ENCODE measurements at places on chromosomes 5 and 9. TPM values are rescaled to one million over a fixed set of nuclear protein-coding genes. Genes with fewer than 3 reads are reported as not detected.

The SHC3 gene
- total RNA-seq: 3.3 TPM

The SNCAIP gene
- 2.8 TPM for total RNA-seq

DNA sequence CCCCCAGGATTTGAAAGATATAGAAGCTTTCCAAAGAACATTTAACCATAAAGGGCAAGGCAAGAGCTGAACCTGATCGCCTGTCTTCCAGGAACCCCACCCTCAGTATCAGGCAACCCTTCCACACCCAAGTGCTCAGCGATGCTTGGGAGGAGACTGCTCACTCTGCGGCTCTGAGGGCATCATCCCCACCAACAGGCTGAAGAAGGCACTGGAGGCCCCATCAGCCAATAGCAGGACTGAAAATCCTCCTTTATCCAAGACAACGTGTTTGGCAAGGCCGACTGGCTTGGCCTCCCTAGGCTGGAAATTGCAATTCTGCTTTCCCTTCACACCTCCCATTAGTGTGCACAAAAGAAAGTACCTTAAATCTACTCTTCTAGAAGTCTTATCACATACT, 1.4 kb upstream of the PPP2CA start:
- peak overlapping the region; percentile 100 for H3K27ac ChIP-seq
- DNase-seq: no peak
- H3K4me1 ChIP-seq: peaks cover 18% of the 10 kb centered on the region
- H3K4me3 ChIP-seq: peak overlapping the region; percentile 98

DNA sequence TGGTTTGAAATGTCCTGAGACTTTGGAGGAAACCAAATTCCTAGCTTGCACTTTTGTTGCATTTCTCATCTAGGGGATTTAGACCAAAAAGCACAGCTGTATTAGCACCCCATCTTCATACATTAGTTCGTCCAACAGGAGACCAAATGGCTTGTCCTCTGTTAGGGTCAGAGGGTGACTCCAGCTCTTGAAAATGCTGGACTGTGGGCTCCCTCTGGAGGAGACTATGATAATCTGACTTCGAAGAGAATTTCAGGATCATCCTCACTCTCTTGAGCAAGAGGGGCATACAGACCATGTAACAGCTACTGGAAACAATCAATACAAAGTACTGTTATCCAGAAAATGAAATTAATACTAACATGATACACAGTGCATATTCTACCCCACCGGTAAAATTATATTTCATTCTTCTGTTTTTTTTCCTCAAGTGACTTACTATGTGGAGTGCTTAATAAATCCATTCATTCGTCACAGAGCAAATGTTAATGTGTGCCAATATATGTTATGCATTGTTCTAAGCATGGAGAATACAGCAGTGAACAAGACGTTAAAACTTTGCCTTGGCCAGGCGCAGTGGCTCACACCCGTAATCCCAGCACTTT, 63.7 kb upstream of the PPP2CA start:
- H3K4me1 ChIP-seq: no peaks in the 10 kb centered on the region
- H3K27ac ChIP-seq: no peak overlapping the region
- no peaks in the 10 kb centered on the region for H3K36me3 ChIP-seq
- no peaks in the 10 kb centered on the region for H3K27me3 ChIP-seq

DNA sequence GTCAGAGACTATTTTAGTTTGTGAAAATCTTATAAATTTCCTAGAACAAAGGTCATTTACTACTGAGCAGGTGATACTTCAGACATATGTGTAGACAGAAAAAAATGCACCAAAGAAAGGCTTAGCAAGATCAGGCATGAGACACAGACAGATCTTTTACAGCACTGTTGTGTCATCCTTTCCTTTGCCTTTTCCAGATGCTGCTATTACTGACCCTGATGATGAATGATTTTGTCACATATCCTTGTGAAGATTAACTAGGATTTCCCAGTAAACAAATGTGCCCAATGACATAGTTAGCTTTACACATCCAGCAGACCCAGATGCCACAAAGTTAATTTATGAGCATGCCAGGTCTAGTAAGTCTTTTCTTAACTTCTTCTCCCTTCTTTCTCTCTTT, 68.2 kb downstream of the DMRTA1 start:
- no peaks in the 10 kb centered on the region for H3K27me3 ChIP-seq
- H3K4me1 ChIP-seq: peaks cover 4% of the 10 kb centered on the region
- no peak for DNase-seq
- H3K36me3 ChIP-seq: no peaks in the 10 kb centered on the region
- H3K27ac ChIP-seq: no peak overlapping the region

GRCh38 chr5:107592515-107592914, 78.2 kb downstream of the EFNA5 start:
- DNase-seq: no peak
- H3K27ac ChIP-seq: no peak overlapping the region
- H3K36me3 ChIP-seq: no peaks in the 10 kb centered on the region

DNA sequence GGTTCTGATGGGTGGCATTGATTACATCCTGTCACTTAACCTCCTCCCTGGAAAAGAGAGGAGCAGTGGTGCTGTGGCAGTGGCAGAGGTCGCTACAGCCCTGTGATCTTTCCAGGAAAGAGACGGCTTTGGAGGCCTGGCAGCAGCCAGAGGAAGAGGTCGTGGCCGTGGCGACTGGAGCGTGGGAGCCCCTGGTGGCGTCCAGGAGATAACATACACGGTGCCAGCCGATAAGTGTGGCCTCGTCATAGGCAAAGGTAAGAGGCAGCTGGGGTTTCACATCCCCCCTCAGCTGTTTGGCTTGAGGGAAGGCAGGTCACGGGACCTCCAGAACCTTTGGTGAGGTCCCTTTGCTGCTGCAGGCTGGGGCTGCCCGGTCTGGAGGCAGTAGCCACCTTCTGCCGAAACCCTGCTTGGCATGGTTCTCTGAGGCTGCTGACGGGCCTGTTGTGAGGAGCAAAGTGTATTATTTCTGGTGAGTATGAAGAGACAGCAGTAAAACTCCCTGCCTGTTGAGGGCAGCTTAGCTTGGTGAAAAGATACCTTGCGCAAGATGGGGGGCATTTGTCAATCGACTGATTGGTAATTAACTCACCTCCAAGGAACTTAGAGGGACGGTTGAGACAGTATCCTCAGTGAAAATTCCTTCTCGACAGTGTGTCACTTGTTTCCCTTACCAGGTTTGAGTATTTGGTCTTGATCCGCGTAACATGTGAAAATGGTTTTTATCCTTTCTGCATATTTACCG, 38.0 kb upstream of the PRDM12 start:
- H3K36me3 ChIP-seq: peaks cover 78% of the 10 kb centered on the region
- H3K4me3 ChIP-seq: no peak overlapping the region
- no peaks in the 10 kb centered on the region for H3K4me1 ChIP-seq

GRCh38 chr9:112489039-112489546, 2.5 kb downstream of the KIAA1958 start:
- H3K4me1 ChIP-seq: peaks cover 17% of the 10 kb centered on the region
- no peak for DNase-seq
- no peak overlapping the region for H3K4me3 ChIP-seq
- H3K27me3 ChIP-seq: no peaks in the 10 kb centered on the region
- H3K27ac ChIP-seq: no peak overlapping the region
- no peaks in the 10 kb centered on the region for H3K36me3 ChIP-seq

The ASS1 gene
- total RNA-seq: 113 TPM

The SIGMAR1 gene
- total RNA-seq: 90.3 TPM

- H3K27me3 ChIP-seq: peaks cover 56% of the 10 kb centered on the region
- H3K27ac ChIP-seq: no peak overlapping the region
- no peak overlapping the region for H3K4me3 ChIP-seq
- DNase-seq: no peak
- H3K4me1 ChIP-seq: no peaks in the 10 kb centered on the region
Observed at GRCh38 chr9:128390150-128390812, 19.1 kb downstream of the URM1 start.

DNA sequence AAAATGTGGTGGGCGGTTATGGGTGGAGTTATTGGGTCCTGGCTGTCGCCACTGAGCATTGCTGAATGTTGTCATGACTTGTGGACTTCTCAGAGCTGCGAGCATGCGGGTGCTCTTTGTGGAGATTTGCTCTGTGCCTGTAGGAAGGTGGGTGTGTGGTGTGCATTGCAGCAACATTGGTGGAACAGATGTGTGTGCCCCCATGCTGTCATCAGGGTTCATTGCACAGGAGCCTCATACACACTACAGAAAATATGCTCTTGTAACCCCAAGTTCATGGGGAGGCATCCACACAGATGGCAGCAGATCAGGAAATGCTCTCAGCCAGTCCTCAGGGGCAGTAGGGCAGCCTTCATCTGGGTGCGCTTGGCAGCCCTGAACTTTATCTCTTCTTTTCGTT, 55.9 kb upstream of the PHF2 start:
- H3K4me3 ChIP-seq: no peak overlapping the region
- DNase-seq: no peak
- no peak overlapping the region for H3K27ac ChIP-seq
- H3K27me3 ChIP-seq: no peaks in the 10 kb centered on the region
- peaks cover 43% of the 10 kb centered on the region for H3K36me3 ChIP-seq

The C5orf63 gene
- total RNA-seq: 2.3 TPM

DNA sequence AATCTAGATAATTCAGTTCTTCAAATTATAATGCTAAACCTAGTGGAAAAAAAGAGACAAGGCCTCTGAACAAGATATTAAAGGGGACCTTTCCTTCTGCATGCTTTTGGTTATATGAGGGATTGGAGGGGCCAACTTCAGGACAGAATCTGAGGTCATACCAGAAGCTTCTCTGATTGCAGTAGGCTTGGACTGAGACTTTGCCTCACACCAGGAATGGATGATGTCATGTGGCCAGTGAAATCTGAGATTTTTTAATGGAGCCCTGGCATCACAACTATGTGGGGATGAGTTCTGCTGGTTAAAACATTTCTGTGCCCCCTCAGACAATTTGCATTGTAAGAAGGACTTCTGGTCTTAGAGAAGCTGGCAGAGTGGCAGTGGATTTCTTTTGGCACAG, 88.6 kb downstream of the ANGPTL2 start:
- no peak for DNase-seq
- no peak overlapping the region for H3K27ac ChIP-seq
- no peaks in the 10 kb centered on the region for H3K27me3 ChIP-seq
- peaks cover 36% of the 10 kb centered on the region for H3K4me1 ChIP-seq
- H3K4me3 ChIP-seq: no peak overlapping the region

- DNase-seq: no peak
- H3K27me3 ChIP-seq: no peaks in the 10 kb centered on the region
- no peak overlapping the region for H3K27ac ChIP-seq
- H3K4me3 ChIP-seq: no peak overlapping the region
- H3K36me3 ChIP-seq: peaks cover 74% of the 10 kb centered on the region
Observed at GRCh38 chr9:136917902-136918301, 26.6 kb downstream of the FBXW5 start.

GRCh38 chr9:38018958-38019602, 49.9 kb downstream of the SHB start:
- H3K27ac ChIP-seq: peak overlapping the region; percentile 72
- DNase-seq: no peak
- H3K27me3 ChIP-seq: no peaks in the 10 kb centered on the region
- H3K4me1 ChIP-seq: peaks cover 70% of the 10 kb centered on the region

The DMRT3 gene
- not detected for total RNA-seq

DNA sequence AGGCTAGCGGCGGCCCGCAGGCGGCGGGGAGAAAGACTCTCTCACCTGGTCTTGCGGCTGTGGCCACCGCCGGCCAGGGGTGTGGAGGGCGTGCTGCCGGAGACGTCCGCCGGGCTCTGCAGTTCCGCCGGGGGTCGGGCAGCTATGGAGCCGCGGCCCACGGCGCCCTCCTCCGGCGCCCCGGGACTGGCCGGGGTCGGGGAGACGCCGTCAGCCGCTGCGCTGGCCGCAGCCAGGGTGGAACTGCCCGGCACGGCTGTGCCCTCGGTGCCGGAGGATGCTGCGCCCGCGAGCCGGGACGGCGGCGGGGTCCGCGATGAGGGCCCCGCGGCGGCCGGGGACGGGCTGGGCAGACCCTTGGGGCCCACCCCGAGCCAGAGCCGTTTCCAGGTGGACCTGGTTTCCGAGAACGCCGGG, 253 bp downstream of the SLC12A2 start:
- H3K27me3 ChIP-seq: no peaks in the 10 kb centered on the region
- peaks cover 26% of the 10 kb centered on the region for H3K4me1 ChIP-seq
- H3K4me3 ChIP-seq: peak overlapping the region; percentile 93
- H3K27ac ChIP-seq: peak overlapping the region; percentile 97

The NEUROG1 gene
- total RNA-seq: not detected

DNA sequence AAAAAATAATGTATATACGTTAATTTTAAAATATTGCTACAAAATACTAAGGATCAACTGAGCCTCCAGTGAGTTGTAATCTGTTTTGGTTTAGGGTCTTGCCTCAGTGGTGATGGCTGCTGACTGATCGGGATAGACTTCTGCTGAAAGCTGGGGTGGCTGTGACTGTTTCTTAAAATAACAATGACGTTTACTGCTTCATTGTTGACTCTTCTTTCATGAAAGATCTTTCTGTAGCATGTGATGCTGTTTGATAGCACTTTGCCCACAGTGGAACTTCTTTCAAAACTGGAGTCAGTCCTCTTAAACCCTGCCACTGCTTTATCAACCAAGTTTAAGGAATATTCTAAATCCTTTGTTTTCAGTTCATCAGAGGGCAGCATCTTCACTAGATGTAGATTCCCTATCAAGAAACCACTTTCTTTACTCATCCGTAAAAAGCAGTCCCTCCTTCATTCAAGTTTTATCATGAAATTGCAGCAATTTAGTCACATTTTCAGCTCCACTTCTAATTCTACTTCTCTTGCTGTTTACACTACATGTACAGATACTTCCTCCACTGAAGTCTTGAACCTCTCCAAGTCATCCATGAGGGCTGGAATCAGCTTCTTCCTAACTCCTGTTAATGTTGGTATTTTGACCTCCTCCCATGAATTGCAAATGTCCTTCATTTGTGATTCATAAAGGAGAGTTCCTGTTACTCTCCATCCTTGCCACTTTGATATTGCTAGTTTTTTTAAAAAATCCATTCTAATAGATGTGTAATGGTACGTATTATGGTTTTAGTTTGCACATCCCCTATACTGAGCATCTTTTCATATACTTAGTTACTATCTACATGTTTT, 41.5 kb upstream of the PTPDC1 start:
- no peak overlapping the region for H3K4me3 ChIP-seq
- no peaks in the 10 kb centered on the region for H3K27me3 ChIP-seq
- H3K27ac ChIP-seq: no peak overlapping the region
- DNase-seq: no peak
- H3K36me3 ChIP-seq: no peaks in the 10 kb centered on the region

The ZNF454 gene
- total RNA-seq: 3.7 TPM

The SHOC1 gene
- total RNA-seq: not detected

- no peaks in the 10 kb centered on the region for H3K36me3 ChIP-seq
- H3K4me1 ChIP-seq: no peaks in the 10 kb centered on the region
- no peak overlapping the region for H3K27ac ChIP-seq
- no peak overlapping the region for H3K4me3 ChIP-seq
- no peak for DNase-seq
Observed at GRCh38 chr5:145562931-145563330, 272.2 kb downstream of the PRELID2 start.

DNA sequence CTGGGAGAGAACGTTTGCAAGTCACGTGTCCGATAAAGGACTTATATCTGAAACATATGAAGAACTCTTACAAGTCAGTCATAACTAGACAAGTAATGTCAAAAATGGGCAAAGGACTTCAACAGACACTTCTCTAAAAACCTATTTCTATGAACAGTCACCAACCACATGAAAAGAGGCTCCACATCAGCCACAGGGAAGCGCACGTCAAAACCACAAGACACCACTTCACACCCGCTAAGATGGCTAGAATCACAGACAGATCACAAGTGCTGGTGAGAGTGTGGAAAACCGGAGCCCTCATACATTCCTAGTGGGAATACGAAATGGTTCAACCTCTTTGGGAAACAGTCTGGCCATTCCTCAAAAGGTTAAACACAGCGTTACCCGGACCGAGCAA, 11.5 kb upstream of the CARD9 start:
- no peak overlapping the region for H3K27ac ChIP-seq
- H3K4me1 ChIP-seq: no peaks in the 10 kb centered on the region
- no peaks in the 10 kb centered on the region for H3K27me3 ChIP-seq
- no peak overlapping the region for H3K4me3 ChIP-seq
- no peak for DNase-seq
